ENCODE measurements at places on chromosomes 7 and 10. TPM values are rescaled to one million over a fixed set of nuclear protein-coding genes. Genes with fewer than 3 reads are reported as not detected.

ABHD11 gene
- total RNA-seq = 9.9 TPM

CTNNA3 gene
- total RNA-seq = 63.5 TPM

IFIT1B gene
- total RNA-seq = 1.4 TPM

RABGEF1 gene
- total RNA-seq = 40.3 TPM

TMEM270 gene
- not detected for total RNA-seq

FFAR4 gene
- total RNA-seq = 0.30 TPM

CREM gene
- 54.3 TPM for total RNA-seq

OR2AE1 gene
- total RNA-seq = 0.20 TPM

ADCY1 gene
- total RNA-seq = 21.8 TPM

ZNF786 gene
- total RNA-seq = 9.7 TPM

FEZF1 gene
- 0.77 TPM for total RNA-seq

DNMBP gene
- total RNA-seq = 18.0 TPM

LOXL4 gene
- 0.89 TPM for total RNA-seq

GIMAP1 gene
- 6.0 TPM for total RNA-seq

ADAP1 gene
- total RNA-seq = 65.6 TPM

COL26A1 gene
- total RNA-seq = 17.4 TPM
